ENCODE measurements at places on chromosomes 13 and 19.

DNA sequence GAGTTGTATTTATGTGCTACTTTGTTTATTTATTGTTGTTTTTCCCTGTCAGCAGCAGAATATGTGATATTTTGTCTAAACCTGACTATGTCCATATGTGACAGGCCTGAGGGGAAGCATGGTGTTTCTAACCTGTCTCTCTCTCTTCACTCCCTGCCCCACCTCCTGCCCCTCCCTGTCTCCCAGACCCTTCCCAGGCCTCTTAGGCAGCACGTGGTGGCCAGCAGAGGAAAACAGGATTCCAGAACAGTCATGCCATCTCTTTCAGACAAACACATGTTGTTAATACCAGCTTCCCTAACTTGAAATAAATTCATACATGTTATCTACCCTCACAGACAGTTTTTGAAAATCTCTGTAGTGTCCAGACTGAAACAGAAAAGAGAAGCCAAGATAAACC is 31.0 kb upstream of the ATP11A start:
- no peak for DNase-seq

- no peak for DNase-seq
Measured at GRCh38 chr19:13154241-13154778, 4.1 kb downstream of the IER2 start.

GRCh38 chr13:67299751-67300150 is 69.6 kb upstream of the PCDH9 start:
- DNase-seq, result no peak

DNA sequence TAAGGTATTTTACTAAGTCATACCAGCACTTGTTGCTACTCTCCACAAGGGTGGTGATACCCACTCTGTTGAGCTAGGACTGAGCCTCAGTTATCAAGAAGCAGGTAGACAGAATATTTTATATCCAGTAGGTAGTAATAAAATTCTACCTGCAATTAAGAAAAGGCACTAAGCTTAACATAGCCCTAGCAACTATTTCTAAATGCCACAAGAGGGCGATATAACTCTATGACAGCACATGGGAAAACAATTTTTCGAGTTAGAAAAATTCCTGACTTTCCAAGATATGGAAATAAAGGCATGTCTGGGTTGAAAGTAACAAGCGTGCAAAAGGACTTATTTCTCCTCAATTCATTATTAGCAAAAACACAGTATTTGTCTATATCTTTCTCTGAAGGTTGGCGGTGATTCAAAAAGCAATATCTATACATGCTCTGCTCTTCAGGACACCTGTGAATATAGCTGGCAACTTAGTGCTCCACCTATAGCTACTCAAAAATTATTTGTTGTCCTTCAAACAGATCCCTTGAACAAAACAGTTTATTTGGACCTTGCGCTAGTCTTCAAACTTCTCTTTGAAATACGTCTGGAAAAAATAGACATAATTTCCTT is 14.7 kb downstream of the CCDC169 start:
- DNase-seq, result no peak

- no peak for DNase-seq
Measured at GRCh38 chr13:76778853-76779252, 107.4 kb downstream of the KCTD12 start.

DNA sequence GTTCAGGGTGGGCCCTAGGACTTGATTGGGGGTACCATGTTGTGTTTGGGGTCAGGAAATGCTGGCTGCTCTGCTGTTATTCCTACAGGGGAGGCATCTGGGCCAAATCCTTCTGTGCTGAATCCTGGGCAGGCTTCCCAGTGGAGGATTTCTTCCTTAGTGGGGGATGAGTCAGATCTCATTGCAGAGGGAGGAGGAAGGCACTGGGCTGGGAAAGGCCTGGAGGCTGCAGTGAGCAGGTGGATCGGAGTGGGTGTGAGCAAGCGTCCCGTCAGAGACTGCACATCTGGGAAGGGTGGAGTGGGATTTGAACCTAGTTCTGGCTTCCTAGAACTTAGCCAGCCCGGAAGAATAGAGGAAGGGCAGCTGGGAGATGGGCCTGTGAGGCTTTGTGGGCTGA is 11.5 kb downstream of the CCDC124 start:
- no peak for DNase-seq

- DNase-seq, result no peak
Measured at GRCh38 chr13:50126263-50126992, 111.2 kb downstream of the KCNRG start.

- no peak for DNase-seq
Measured at GRCh38 chr13:47399599-47399998, 502.7 kb upstream of the HTR2A start.

DNA sequence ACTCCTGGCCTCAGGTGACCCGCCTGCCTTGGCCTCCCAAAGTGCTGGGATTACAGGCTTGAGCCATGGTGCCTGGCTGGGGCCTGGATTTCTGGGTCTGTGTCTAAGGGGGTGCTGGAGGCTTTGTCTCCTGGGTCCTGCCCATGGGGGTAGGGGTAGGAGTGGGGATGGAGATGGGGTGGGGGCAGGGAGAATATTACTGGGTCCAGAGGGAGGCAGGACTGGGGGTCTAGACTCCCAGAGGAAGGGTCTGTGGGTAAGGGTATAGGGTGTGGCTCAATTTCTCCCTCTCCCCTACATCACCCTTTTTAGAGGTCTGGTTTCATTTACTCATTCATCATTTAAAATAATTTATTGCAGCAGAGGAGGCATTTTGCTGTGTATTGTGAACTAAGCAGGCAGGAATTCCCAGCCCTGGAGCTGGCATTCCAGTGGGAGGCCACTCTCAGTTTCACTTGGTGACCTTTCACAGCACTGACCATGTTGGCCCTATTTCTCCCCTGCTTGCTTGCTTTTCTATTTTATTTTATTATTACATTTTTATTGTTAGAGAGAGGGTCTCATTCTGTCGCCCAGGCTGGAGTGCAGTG is 810 bp upstream of the NFKBID start:
- no peak for DNase-seq

DNA sequence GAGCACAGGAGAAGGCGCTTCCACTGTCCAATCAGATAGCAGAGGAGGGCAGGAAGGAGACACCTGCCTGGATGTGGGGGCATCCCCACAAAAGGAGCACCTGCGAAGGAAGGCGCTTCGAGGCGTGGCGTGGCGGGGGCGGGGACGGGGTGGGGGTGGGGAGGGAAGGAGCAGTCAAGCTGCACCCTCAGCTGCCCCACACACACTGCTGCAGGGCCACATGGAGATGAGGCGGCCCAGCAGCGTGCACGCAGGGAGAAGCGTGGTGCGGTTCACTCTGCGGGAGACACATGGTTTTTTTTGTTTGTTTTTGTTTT is 21.4 kb downstream of the ANKRD27 start:
- DNase-seq, result no peak

DNA sequence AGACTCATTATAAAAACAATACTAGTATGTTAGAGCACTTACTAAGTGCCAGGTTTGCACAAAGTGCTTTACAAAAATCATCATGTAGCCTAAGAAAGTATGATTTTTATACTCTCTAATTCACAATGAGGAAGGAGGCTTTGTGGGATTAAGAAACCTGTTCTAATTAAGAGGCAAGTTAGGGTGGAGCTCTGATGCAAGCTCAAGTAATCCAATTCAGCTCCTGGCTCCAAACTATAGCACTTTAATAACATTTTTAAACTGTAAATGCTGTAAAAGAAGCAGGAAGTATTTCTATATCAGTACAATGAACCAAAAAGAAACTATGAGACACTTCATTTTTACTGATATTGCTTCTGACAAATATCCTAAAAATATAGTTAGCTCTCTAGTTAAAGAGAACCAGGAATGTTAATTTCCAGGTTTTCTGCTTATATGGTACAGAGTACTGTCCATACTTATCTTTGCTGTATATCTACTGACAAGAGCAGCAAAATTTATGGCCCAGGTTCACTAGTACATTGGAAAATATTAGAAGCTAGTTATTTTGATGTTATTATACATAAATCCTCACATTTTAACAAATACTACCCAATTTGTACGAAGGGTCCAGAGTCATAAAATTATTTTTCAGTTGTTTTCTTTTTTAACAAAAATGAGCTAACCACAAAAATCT is 482.0 kb downstream of the DIAPH3 start:
- DNase-seq, result no peak

GRCh38 chr13:65063753-65064152 is 2166.4 kb downstream of the PCDH9 start:
- no peak for DNase-seq

GRCh38 chr13:111323950-111324651 is 3.7 kb downstream of the TEX29 start:
- no peak for DNase-seq

DNA sequence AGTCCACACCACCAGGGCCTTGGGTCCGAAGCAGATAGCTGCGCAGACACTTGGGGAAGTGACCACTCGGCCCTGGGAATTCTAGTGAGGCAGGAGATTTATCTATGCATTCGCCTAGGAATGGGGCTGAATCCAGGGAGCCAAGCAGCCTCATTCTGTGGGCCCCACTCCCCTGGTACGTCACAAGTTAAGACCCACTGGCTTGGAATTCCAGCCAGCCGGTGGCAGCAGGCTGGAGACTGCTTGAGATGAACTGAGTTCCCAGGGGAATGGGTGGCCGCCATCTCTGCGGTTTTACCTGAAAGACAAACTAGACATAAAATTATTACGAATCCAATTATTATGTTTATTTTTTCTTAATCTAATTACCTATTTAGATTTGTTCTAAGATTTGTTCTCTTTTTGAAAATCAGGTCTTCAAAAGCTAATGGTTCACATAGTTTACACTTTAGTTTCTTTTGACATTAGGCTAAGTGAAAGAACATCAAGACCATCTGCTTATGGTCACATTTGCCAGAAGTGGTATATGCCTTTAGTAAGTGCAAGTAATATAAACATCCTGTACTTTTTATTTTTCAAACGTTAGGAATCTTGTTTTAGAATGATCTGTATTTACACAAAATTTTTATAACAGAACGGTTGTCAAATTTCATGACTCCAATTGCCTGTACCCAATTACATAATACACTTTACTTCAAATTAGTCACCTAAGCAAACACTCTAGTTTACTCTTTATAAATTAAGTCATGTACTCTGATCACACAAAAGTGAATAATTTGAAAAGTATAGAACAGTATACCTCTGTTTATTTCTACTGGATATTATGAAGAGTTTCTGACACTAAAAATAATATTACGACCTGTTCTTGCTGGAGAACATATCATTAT is 74.4 kb downstream of the SLITRK6 start:
- no peak for DNase-seq

GRCh38 chr13:108212886-108213285 is 2.5 kb downstream of the LIG4 start:
- no peak for DNase-seq

GRCh38 chr19:52170863-52171320 is 529 bp downstream of the ZNF836 start:
- no peak for DNase-seq

- DNase-seq, result no peak
Measured at GRCh38 chr19:16285769-16286498, 38.7 kb upstream of the KLF2 start.

GRCh38 chr13:23632048-23632582 is 61.9 kb downstream of the TNFRSF19 start:
- no peak for DNase-seq

- no peak for DNase-seq
Measured at GRCh38 chr13:27293873-27294515, 23.4 kb downstream of the RASL11A start.

All from stimulated activated CD4-positive, alpha-beta T cell treated with anti-CD3 and anti-CD28 coated beads, Interleukin-1b, Interleukin-23, amount 100 ng/mL, for 24 hours (primary cell).